ENCODE measurements at places on chromosomes 6 and 20. TPM values are rescaled to one million over a fixed set of nuclear protein-coding genes. Genes with fewer than 3 reads are reported as not detected.

The SAMD5 gene
- total RNA-seq, result 0.48 TPM

The PAK1IP1 gene
- 27.9 TPM for total RNA-seq

The ADGRF5 gene
- not detected for total RNA-seq

The DYNLT2 gene
- 2.1 TPM for total RNA-seq

The CDSN gene
- total RNA-seq, result not detected

The SIRPA gene
- not detected for total RNA-seq

DNA sequence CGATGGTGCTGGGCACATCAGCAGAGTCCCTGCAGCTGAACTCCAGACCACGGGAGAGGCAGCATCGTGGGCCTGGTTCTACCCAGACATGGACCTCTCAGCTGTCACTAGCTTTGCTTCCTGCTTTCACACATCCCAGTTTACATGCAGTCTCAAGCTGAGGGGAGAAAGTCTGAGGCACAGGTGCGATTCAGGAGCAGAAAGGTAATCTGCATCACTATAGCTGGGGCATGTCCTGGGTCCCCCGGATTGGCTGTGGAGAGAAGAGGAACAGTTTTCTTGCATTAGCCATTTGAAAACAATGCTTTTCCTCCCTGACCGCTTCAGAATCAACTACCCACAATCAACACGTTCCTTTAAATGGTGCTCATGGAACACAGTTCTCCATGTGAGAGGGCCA, 59.9 kb downstream of the PLAGL1 start:
- DNase-seq, result no peak

DNA sequence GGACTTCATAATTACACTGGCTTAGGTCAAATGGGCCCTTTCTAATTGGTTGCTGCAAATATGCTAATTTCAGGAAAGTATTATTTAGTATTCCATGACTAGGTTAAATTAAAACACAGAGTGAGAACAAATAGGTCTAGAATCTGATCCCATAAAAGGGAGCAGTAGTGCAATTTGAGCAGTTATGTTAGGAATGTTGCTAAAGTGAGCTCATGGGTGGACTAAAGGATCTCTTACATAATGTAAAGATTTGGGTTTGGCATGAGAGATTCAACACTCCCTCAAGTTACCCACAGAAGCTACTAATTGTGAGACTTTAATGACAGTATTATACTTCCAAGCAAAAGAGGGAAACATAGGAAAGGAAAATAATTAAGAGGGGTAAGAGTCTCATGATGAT, 109.1 kb downstream of the C6orf58 start:
- no peak for DNase-seq

GRCh38 chr6:25448965-25449538, 169.9 kb downstream of the CARMIL1 start:
- no peak for DNase-seq

- no peak for DNase-seq
Measured at GRCh38 chr6:25341923-25342619, 62.9 kb downstream of the CARMIL1 start.

- DNase-seq, result no peak
Measured at GRCh38 chr20:19973961-19974629, 43.1 kb upstream of the NAA20 start.

DNA sequence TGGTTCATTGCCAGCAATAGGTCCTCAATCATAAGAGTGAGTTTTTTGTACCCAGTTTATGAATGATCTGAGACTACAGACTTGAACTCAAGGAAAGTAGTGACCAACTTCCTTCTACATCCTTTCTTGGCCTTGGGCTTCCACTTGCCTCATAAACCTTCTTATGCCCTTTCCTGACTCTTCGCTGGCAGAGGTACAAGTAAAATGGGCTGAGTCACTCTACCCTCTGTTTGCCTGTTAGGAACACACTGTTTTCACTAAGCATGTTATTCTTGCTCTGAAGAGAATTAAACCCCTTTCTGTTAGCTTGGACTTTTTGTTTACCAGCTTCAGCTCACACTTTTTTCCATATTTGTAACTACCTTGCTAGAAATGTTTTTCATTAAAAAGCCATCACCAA, 74.4 kb downstream of the PKHD1 start:
- DNase-seq, result no peak

DNA sequence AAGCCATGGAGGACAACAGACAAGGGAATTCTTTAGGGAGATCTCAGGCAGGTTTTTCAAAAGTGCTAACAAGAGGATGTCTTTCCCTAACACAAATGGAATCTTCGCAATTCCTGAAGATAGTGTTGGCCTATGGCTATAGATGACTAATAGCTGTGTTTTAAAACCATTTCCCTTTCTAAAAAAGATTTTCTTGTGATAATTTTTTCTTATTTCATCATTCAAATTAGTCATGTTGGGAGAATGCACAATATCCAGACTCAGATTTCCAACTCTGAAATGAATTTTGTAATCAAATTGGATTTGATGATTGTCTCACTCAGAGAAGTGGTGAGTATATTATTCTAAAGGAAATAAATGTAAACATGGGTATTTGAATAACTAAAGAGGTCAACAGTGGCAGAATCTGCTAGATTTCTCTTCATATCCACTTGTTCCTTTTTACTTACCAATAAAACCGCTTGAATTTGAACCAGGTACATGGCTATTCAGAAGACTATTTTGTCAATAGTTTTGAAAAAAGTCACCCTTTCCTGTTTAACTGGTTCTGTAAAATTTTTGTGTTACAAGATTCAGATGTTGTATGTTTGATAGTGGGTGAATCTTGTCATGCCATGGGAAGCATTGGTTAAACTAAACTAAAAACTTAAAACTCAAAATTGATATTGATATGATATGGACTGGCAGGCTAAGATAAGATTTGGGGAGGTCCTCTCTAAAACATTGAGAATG, 1223.7 kb upstream of the EYS start:
- DNase-seq, result no peak

GRCh38 chr6:43185391-43185985, 3.5 kb downstream of the CUL9 start:
- DNase-seq, result no peak

GRCh38 chr20:34315236-34315635, 12.1 kb upstream of the AHCY start:
- DNase-seq, result no peak

DNA sequence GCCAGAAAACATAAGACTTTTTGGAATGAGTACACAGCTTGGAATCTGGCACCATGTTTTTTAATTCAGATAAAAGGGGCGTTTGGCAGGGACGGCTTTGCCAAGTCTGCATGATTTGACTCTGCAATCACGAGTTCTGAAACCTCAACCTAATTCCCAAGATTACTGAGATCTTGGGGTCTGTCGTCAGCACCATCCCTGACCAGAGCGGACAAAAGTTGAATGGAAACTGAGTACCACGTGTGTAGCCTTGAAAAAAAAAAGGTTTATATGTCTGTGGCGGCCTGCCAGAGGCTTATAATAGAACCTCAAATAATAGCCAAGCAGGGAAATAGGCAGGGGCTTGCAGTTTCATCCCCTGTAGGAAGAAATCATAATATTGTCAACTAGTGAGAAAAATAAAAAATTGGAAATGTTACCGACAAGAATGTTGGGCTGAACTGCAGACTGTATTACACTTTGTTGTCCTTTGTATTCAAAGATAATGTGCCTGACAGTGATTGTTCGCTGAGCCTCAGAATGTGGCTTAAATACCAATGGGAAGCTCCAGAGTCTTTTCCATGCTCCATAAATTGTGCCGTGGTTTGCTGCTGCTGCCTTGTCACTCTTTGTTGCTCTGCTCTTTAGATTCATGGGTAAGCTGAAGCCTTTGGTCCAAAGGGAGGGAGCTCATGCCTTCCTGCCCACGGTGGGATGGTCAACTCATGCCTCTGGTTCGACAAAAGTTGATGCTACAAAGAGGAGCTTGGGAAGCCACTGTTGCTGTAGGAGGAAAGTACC, 118.8 kb upstream of the ARID1B start:
- DNase-seq, result no peak

DNA sequence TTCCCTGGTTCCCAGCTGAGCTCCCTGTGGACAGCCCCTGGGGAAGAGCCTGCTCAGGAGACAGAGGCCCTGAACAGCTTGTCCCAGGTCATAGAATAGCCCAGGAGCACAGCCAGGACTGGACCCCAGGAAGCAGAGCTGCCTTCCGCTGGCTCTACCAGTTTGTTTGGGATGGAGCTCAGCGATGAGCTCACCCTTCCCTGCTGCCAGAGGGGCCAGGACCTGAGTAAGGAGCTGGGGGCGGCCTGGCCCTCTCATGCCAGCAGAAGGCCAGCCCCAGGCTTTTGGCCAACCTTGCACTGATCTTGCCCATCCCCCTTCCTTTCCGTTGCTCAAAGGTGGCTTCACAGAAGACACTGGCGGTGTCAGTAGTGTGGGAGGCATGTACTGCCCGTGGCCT, 17.5 kb downstream of the MMP24OS start:
- no peak for DNase-seq

DNA sequence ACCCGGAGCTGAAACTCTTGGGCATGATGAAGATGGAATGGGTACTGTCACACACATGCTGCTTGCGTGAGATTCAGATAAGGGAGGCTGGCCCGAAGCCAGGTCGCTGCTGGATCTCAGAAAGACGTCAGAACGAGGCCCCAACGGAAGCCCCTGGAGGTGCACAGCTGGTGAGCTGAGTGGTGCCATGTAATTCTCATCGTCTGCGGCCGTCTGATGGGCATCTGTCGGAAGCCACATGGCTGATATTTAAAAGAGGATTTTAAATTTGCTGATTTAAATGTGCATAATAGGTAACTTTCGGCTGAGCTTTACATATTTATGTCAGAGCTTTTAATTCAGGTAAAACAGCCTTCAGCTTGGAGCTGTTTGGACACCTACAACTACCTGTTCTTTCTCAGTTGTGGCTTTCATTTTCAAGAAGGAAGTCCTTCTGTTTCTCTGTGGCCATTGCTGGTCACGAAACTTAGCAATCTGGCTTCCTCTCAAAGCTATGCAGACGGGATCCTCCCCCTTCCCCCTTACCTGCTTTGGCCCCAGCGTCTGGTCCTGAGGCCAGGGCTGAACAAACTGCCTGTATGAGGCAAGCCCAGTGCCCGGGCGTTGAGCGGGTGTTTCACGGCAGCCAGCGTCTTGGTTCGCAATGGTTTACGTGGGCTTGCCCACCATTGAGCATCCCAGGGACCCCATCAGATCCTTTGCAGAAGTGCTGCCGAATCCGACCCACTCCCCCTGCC, 9.2 kb downstream of the SLCO4A1 start:
- DNase-seq, result peak; percentile 73

GRCh38 chr6:4606821-4607704, 169.1 kb upstream of the CDYL start:
- DNase-seq, result no peak

DNA sequence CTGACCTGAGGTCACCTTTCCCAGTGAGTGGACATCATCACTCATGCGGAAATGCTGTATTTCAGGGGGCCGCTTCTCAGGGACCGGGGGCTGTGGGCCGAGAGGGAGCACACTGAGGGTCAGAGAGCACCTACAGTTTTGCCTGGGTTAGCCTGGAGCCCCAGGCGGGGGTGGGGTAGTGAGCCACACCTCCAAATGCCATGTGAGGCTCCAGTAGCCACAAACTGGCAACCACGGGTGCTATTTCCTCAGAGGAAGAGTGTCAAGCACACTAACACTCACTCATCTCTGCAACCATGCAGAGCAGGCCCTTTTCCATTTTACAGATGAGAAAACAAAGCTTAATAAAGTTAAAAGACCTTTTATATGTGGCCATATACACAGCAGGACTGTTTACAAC, 4.7 kb downstream of the EHMT2 start:
- DNase-seq, result no peak

DNA sequence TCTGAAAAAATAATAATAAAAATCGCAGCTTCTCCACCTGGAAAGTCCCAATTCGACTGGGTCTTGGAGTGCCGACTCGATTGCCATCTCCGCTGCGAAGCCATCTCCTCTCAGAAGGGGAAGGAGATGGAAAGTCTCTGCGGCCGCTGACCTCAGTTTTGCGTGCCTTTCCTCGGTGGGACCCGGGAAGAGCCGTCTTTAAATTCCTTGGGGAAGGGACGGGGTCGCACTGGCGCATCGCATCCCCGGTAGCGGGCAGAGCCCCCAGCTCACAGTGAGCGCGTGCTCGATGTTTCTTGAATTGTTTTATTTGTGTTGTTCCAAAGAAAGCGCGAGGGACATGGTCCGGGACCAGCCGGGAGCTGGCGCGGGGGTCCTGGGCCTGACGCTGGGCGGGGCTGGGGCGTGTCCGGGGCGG, 270 bp upstream of the TIAM2 start:
- DNase-seq, result no peak

GRCh38 chr20:63740627-63741353, 1.2 kb downstream of the SLC2A4RG start:
- DNase-seq, result no peak

DNA sequence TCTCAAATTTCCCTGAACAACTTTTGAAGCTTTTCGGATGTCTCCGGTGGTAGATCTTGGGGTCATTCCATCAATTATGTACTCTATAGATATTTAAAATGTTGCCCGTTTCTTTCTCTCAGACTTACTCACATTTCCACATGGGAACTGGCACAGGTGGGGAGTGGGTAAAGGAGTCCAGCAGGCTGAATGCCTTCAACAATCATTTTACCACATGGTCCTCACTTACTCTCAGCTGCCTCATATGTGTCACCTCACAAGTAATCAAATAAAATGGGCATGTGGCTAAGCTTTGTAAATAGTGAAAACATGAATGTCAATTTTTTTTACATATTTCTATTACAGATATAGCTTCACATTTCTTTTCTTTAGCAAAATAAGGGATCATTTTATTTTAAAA, 677 bp downstream of the HLA-DQA1 start:
- DNase-seq, result no peak

GRCh38 chr20:12383821-12384220, 466.1 kb downstream of the BTBD3 start:
- no peak for DNase-seq

DNA sequence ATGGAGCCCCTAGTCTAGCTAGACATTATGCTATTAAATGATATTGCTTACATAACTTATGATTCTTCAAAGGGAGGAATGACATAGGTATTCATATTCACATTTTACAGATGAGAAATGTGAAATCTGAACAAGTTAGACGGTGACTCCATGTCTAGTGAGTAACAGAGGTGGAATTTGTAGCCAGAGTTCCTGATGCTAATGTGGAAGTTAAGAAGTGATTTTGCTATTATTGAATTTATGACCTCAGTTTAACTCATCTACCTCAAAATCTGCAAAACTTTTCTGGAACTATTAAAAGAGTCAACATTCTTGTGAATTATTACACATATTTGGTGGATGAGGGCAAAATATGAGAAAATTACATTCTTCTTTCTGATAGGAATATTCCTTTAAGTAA, 347.6 kb upstream of the MMS22L start:
- DNase-seq, result no peak

DNA sequence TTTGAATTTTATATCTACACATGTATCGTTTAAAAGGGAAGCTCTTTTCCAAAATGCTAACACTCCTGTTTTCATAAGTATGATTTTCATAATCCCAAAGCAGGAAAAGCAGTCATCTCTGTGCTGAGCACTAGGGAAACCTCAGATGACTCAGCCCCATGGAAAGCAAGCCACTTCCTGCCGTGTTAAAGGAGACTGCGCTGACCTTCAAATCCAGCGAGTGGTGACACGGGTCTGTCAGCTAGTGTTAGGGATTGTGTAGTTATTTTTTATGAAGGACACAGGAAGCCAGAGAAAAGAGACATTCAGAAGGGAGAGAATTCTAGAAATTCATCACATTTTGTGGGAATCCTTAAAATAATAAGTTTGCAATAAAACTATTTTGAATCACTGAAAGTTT, 57.0 kb upstream of the CD93 start:
- DNase-seq, result peak; percentile 17
